Stimulated activated CD8-positive, alpha-beta memory T cell treated with anti-CD3 and anti-CD28 coated beads, Interleukin-7, amount 100 ng/mL, for 1 hour (primary cell): ENCODE measurements at places on chromosomes 3 and 15.

DNA sequence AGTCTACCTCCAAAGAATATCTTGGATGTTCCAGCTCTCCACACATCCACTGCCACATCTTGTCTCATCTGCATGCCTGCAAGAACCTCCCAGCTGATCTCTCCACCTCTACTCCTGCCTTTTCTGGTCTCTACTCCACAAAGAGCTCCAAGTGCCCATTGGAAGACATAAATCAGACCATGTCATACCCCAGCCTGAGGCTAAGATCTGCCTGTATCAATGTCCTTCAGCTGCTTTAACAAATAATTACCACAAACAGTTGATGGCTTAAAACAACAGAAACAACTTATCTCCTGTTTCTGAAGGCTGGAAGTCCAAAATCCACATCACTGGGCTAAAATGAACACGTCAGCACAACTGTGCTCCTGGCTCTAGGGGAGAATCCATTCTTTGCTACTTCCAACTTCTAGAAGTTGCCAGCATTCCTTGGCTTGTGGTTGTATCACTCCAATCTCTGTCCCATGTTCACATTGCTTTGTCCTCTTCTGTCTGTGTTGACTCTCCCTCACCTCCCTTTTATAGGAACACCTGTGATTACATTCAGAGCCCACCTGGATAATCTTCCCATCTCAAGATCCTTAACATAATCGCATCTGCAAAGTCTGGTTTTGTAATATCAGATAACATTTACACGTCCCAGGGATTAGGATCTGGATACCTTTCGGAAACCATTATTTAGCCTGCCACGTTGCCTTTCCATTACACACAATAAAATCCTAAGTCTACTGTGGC is 17.0 kb upstream of the LMCD1 start:
- no peak for DNase-seq

DNA sequence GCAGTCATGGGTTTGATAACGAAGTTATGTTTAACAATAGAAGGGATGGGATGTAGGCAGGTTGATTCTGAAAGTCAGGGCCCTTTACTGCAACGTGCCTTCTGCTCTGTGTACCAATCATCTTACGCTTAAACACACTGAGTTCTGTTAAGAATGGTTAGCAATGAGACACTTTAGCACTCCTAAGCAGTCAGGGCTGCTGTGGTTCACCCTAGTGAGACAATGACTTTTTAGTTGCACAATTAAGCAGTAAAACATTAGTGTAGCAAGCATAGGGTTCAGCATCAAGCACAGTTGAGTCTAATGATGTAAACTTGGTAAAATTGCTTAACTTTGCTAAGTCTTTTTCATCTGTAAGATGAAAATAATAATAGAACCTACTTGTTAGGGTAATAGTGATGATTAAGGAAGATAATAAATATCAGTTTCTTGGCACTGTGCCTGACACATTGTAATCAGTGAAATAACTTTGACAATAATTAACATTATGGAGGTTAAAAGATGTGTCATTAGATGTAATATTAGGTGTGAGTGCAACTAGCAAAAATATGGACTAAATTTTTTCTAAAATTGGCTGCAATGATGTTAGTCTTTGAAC is 484.2 kb upstream of the THBS1 start:
- DNase-seq: no peak

- no peak for DNase-seq
Observed at GRCh38 chr3:14546041-14546440, 5.9 kb upstream of the GRIP2 start.

DNA sequence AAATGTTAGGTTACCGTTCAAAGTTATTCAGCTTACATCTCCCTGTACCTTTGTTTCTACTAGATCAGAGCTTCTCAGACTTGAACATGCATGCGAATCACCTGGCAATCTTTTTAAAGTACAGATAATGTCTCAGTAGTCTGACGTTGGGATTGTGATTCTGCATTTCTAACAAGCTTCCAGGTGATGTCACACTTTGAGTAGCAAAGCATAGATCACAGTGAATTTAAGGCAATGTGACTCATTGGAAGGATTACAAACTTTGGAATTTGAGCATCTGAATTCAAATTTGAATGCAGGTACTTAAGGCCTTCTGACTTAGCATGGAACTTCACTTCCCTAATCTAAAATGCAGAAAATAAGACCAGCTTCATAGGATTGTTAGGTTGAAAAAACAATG is 10.8 kb upstream of the ZMAT3 start:
- DNase-seq: no peak

GRCh38 chr3:192843723-192844485 is 73.8 kb downstream of the MB21D2 start:
- DNase-seq: no peak

- no peak for DNase-seq
Observed at GRCh38 chr15:64438653-64439447, 21.5 kb upstream of the ZNF609 start.

GRCh38 chr3:45664578-45664977 is 24.6 kb upstream of the SACM1L start:
- peak; percentile 42 for DNase-seq

DNA sequence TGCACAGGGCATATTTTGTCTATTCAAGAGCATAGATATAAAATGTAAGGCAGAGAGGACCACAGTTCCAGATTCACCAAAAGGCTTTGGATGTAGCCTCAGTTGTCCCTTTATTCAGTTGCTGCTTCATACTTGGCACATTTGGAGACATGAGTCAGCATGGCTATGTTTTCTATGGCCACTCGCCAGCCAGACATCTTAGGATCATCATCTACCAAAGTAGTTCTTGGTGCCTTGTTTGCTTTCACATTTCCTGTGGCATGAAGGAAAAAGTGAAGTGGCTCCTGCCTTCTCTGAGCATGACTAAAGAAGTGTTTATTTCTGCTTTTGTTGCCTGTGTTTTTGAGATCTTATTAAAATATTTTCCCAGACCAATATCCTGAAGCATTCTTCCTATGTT is 7.2 kb downstream of the SUSD5 start:
- DNase-seq: no peak

GRCh38 chr15:67064607-67065530 is 533 bp upstream of the SMAD3 start:
- no peak for DNase-seq

DNA sequence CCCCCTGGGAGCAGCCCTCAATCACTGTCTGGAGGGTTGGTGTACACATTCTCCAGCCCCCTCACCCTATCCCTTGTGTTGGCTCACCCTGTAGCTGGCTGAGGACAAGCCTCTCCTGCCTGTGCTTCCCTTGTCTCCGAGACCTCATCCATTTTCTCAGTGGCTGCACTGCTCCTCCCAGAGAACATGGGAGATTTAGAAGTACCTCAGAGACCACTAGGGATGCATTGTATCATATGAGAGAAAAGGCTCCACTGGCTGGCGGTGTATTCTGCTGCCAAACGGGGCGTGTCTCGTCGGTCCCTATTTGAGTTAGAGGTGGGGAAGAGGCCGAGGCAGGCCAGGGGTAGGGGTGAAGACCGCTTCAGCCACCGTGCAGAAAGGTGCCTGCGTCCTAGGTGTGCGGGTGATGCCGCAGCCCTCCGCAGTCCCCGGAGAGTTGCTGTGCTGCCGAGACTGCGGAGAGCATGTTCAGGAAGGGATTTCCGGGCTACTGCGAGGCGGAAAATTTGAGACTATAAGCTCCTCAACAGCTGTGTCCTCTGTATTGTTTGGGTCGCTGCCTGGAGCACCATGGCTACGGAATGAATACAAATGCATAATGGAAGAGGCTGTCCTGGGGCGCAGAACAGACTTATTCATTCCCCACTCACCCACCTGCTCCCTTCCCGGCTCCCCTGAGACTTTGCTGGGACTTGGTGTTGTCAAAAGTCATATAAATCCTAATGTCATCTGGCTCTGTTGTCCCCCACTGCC is 43.8 kb downstream of the SPSB4 start:
- DNase-seq: no peak

GRCh38 chr15:80010131-80010673 is 39.2 kb upstream of the BCL2A1 start:
- DNase-seq: no peak

- DNase-seq: no peak
Observed at GRCh38 chr15:71448688-71449114, 333.4 kb downstream of the THSD4 start.

DNA sequence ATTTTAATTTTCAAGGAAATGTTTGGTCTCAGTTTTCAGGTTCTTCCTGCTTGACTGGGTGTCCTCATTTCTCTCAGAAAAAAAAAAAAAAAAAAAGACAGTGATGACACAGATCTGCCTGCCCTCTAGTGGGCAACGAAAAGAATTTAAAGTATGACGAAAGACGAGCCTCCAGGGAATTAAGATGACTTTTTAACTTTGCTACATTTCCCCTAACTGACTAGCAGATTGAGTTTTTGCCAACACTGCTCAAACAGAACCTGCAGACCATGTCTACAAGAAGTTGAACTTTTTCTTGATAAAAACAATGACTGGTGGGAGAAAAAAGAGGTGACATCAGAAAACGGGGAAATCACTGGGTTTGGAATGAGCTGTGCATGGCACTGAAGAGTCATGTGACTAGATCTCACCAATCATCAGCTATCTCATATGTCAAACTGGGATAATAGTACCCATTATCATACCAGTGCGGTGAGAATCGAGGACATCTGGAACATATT is 40.8 kb downstream of the EOMES start:
- DNase-seq: no peak

GRCh38 chr15:63984331-63984730 is 62.0 kb downstream of the DAPK2 start:
- DNase-seq: no peak

DNA sequence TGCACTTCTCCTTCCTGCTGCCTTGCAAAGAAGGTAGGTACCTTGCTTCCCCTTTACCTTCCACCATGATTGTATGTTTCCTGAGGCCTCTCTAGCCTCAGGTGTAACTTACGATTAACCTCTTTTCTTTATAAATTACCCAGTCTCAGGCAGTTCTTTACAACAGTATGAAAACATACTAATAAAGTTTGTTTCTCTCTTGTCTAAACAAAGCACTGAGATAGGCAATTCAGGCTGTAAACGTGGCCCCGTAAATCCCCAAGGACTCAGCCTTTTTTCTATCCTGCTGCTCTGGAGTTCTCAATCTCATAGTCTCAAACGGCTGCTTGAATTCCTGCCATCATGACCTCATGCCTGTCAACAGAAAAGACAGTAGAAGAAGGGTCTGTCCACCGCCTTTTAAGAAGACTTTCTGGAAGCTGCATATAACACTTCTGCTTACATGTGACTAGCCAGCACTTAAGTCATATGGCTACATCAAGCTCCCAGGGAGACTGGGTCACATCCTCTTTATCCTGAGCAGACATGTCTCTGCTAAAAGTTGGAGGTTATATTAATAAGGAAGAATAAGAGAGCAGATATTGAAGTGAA is 257.8 kb downstream of the EBLN2 start:
- DNase-seq: no peak

GRCh38 chr15:87724330-87724729 is 532.2 kb downstream of the NTRK3 start:
- DNase-seq: no peak
